Endothelial cell of umbilical vein (primary cell): ENCODE measurements at places on chromosomes 11 and 22.

DNA sequence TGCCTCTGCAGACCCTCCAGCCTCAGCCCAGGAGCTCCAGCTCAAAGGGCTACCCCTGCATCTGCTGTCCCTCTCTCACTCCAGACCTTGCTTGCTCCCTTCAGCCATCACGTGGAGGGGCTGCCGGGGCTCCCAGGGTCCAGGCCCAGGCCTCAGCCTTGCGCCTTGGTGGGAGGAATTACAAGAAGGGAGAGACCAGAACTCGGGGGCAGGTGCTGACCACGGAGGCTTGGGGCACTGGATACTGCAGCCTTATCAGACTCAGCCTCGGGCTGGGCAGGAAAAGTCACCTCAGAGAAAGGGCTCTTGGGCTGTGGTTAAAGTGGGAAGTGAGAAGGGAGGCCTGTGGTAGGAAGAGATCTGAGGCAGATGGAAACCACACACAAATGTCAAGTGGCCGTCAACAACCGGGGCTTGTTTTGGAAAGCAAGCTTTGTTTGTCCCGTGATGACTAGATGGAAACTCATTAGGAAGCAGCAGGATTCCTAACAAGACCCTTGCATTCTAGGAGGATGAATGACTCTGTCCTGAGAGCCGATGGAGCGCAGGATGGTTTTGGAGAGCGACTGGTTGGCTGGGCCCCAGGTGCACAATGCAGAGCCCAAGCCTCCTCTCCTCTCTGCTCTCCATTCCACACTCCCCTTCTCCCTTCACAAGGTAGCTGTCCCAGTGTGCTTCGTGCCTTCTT lies 1321.7 kb downstream of the TBC1D22A start:
- DNase-seq = no peak

- peak; percentile 38 for DNase-seq
Observed at GRCh38 chr11:14644226-14645014, 816 bp downstream of the PDE3B start.

DNA sequence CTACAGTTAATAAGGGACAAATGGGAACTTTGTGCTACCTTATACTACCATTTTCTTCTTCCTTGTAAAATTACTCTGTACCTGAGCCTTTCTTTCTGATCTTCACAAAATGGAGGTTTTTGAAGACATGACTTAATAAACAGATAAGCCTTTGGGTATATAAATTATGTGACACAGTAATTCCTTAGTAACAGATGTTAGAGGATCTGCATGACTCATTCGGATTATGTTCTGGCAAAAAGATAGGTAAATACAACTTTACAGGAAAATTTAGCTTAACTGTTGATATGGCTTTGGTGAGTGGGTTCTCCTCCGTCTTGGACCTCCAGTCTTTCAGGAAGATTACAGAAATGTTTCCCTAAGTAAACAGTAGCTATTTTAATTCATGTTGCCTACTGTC lies 61.8 kb downstream of the BID start:
- DNase-seq = peak; percentile 57

- DNase-seq = no peak
Observed at GRCh38 chr11:104028476-104029263, 7.8 kb upstream of the DDI1 start.

- peak; percentile 4 for DNase-seq
Observed at GRCh38 chr11:37942081-37942480, 1344.0 kb upstream of the RAG2 start.

- DNase-seq = no peak
Observed at GRCh38 chr11:12502046-12502445, 124.7 kb downstream of the PARVA start.

- DNase-seq = no peak
Observed at GRCh38 chr22:38350444-38351359, 33.5 kb upstream of the CSNK1E start.

GRCh38 chr11:16225623-16226022 lies 130.7 kb downstream of the SOX6 start:
- DNase-seq = no peak

GRCh38 chr11:125344846-125345420 lies 151.1 kb downstream of the FEZ1 start:
- no peak for DNase-seq

GRCh38 chr11:120564573-120565311 lies 53.2 kb downstream of the GRIK4 start:
- DNase-seq = peak; percentile 45

DNA sequence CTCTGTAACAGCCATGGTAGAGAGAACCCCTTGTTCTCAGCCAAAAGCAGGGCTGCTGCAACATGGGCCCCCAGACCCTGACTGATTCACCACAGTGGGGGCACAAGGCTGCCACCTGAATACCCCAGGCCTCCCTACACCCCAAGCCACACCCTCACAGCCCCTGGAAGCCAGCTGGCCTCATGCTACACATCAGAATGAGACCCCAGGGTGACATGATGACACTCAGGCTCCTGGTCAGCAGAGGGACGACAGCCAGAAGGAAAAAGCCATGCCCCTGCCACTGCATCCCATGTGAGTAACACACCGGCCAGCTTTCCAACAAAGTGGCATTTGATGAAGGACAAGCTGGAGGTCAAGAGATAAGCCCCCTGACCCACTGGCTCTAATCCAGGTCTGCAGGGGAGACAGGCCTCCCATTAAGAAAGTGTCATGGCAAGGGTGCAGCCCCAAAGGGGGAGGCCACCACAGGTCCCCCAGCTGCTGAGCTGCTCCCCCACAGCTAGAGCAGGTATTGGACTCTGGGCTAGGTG lies 2.6 kb downstream of the CDPF1 start:
- no peak for DNase-seq

DNA sequence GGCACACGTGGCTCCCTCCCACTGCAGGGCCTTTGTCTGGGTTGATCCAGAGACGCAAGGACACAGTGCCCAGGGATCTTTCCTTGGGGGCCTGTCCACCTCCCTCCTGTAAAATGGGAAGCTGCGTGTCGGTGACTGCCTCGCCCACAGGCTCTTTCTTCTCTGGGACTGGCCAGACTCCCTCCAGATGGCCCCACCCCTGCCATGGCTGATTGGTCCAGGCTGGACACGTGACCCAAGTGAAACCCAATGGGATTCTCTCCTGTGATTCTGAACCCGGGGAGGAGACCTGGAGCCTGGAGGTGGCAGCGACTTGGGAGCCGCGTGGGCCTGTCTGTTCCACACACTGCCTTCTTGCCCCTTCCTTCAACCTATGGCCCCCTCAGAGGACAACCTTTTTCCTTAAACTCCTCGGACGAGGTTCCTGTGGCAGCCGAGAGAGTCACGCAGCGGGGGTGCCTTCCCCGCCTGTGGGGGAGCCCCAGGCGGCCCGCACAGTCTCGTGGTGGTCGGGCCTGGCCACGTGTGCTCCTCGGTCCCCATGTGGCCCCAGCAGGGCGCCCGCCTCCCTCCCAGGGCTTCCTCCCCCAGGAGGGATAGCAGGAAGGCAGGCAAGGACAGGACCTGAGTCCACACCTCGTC lies 12.4 kb upstream of the MPPED1 start:
- DNase-seq = no peak

DNA sequence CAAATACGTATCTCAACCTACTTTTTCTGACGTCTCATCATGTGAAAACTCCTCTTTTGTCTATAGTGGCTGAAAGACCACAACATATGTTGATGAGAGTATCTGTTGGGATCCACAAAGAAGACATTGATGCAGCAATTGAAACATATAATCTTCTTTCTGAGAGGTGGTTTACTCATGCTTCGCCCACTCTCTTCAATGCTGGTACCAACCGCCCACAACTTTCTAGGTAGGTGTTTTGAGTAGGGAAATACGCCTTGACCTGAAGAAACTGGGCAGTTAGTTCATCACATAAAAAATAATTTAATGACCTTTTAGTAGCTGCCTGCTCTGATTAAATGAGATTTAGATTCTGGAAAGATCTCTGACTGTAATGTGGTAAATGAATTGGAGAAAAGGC lies 17.2 kb downstream of the RRM1 start:
- no peak for DNase-seq

DNA sequence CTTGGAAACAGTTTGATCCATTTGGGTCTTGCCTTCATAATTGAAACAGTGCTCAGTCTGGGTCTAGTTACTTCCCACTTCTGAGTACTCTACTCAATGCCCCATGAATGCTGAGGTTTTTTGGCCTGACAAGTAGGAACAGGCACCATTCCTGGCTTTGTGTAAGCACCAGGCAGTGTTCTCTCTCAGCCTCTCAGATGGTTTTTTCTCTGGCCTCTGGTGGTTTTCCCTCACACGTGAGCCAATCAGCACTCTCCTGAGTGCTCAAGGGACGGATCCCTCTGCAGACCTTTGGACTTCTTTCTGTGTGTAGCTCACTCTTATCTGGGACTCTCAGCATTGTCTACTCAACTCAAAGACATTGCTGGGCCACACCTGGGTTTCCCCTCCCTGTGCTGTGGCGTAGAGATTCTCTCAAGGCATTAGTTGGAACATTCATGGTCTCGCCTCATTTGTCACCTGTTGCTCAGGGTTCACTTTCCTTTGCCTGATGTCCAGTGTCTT lies 21.3 kb downstream of the SIK2 start:
- DNase-seq = no peak

DNA sequence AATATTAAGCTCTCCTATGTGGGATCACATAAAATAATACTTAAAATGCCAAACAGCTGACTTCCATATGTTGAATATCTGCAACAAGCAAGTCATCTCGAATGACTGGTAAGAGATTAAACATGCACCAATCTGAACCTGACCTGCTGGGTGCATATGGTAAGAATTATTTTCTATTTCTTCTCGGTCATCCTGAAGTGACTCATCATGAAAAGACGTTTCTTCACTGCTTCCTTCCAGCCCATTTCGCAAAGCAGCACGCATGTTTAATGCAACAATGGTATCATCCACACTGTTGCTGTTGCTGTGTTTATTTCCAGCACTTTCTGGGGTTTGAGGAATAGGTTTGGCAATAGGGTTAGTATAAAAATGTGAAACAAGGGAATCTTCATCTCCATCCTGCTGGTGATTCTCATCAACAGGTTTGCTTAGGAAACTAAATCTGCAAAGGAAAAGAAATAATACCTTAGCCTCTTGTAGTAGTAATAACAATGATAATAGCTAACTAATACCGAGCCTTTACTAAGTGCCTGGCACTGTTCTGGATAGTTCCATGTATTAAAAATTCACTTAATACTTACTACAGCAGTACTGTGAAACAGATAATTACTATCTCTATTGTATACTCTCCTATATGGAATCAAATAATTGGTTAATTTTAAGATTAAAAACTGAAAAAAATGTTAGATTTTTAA lies 52.0 kb upstream of the CHRNA10 start:
- DNase-seq = peak; percentile 21

DNA sequence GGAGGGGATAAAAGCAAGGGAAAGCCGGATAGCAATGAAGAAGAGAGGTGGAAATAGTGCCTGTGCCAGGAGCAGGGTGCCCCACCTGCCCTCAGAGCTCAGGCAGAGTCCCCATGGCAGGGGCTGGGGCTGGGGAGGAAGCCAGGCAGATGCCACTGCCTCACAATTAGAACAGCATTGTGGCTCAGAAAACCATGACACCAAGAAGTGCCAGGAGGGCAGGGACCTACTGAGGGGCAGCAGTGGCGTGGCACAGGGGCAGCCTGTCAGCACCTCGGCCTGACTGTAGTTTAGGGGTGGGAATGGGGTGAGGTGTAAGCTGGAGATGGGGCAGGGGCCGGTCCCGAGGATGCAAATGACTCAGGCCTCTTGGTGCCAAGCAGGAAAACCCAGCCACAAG lies 532.1 kb upstream of the B3GAT1 start:
- DNase-seq = no peak

DNA sequence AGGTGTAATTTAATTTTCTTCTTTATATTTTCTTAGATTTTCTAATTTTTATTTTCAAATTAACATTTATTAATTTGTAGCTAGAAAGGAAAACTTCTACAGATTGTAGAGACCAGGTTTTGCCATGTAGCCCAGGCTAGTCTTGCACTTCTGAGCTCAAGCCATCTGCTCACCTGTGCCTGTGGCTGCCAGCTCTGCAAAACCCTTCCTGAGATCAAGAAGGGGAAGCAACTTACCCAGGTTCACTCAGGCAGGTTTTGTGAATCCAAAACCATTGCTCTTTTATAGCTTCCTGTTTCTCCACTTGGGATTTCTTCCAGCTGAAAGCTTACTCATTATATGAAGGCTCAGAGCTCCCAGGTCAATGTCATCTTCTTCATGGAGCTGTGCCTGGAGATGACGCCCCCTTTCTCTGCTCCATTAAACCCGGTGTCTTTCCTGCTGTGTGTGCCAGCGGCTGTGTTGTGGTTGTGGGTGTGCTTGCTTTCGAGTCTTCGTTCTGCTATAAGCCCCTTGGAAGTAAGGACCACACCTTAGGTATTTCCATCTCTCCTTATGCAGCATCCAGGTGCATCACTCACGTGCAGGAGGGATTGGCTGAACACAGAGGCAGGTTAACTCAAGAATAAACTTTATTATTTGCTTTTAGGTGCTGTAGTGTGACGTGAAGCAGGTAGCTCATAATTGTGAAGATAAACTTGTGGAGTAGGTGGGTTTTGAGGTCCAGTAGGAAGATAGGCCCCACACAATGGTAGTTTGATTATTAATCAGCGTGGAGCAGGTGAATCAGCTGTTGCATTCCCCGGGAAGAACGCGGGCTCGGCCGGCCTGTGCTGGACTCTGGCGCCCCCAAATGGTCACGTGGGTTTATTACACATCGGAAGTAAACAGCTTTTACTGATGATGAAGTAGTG lies 42.2 kb upstream of the INCENP start:
- peak; percentile 74 for DNase-seq

DNA sequence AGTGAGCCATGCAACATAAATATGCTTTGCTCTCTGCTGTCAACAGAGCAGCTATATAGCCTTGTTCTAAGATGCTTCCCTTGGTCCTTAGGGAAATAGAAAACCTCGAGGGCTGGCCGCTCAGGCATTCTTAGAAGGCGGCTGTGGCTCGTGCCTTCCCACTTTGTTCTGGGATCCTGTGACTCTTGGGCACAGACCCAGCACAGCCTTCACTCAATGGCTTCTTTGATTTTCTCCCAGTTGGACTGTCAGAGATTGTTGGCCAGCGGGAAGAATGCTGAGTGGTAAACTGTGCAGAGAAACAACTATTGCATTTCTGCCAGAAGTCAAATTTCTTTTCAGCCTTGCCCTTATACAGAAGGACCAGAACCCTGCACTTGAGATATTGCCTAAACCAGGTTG lies 9.5 kb upstream of the MICAL2 start:
- no peak for DNase-seq

DNA sequence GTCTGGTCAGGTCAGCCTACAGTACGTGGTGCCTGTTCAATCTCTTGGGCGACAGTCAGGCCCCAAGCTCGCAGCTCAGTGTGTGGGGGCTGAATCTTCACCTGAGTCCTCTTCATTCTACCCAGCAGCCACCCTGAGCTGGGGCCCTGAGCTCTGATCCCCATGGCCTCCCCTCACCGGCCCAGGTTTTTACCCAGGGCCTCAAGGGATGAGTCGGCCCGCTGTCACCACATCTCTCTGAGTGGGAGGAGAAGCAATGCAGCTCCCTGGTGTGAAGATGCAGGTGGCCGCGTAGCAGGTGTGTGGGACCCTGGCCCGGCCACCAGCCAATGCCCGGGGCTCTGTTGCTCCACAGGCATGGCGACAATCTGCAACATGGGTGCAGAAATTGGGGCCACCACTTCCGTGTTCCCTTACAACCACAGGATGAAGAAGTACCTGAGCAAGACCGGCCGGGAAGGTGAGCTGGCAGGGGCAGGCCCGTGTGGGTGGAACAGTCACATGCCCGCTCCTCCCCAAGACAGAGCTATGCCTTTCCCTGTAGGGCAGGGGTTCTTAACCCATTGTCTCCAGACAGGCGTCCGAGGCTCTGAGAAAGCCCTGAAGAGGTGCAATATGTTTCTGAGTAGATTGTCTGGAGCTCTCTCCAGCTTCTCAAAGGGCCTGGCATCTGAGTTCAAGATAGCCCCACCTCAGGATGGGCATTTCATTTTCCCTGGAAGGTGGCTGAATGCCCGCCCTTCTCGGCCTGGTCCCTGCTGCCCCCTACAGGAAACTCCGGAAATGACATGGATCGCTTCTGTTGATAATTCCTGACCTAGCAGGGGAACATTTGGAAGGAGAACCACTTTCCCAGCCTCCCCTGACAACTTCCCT lies 26.9 kb downstream of the POLR3H start:
- peak; percentile 64 for DNase-seq
